ENCODE measurements at places on chromosomes 7 and 10.

- no peak for DNase-seq
These were observed 17.2 kb upstream of the GLI3 start for GRCh38 chr7:42254217-42254616.

DNA sequence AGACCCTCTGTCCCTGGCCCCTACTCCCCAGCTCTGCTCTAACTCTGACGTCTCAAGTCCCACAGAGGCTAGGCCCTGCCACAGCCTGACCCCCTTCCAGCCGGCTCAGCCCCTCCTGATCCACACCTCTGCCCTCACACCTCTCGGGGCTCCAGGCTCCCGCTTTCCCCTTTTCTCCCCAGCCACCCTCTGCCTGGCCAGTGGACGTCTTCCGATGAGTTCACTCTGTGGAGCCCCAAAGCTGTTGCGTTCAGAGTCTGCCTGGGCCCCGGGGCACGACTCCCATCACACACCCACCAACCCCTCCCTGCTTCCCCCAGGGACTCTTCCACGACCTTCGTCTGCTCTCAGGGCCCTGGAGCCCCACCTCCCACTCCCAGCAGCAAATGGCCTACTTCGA lies 18.4 kb upstream of the TBRG4 start:
- DNase-seq, result no peak

- DNase-seq, result peak; percentile 15
These were observed 291.5 kb upstream of the ZNF32 start for GRCh38 chr10:43939939-43940820.

GRCh38 chr10:61284222-61284890 lies 168.8 kb downstream of the TMEM26 start:
- peak; percentile 73 for DNase-seq

- DNase-seq, result no peak
These were observed 270.7 kb downstream of the ABCA13 start for GRCh38 chr7:48441848-48442492.

GRCh38 chr10:49167425-49168170 lies 20.6 kb downstream of the TMEM273 start:
- no peak for DNase-seq

- DNase-seq, result no peak
These were observed 14.8 kb upstream of the PRKAG2 start for GRCh38 chr7:151891753-151892152.

DNA sequence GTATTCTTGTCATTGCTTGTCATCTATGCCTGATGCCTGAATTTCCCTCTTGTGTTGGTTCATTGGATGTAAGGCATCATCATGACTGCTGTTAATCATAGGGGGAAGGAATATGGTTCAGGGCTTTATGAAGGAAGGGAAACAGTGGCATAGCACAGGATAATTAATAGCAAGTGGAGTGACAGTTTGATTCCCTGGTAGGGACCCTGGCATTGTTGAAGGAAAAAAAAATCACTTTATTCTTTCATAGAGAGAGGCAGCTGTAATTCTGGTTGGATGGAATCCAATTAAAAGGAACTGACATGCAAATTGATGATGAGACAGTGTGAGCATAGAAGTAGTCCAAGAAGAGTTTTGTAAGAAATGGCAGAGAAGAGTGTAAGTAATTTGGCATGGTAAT lies 121.4 kb downstream of the AUTS2 start:
- no peak for DNase-seq

GRCh38 chr10:113017376-113017775 lies 67.3 kb downstream of the TCF7L2 start:
- DNase-seq, result no peak

DNA sequence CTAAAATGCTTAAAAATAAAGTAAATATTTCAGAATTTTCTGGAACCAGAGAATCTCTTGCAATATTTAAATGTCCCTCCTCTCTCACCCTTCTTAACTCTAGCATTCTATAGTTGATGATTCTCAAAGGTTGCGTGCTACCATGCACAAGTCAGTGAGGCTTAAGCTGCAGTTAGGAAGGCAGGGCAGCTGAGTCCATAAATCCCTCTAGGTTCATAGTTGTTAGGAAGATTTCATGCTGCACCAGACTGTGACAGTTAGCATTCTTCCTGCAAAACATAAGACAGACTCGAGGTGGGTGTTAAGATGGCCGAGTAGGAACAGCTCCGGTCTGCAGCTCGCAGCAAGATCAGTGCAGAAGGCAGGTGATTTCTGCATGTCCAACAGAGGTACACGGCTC lies 70.6 kb downstream of the MET start:
- no peak for DNase-seq

GRCh38 chr7:127245607-127246006 lies 7.1 kb downstream of the GRM8 start:
- no peak for DNase-seq

DNA sequence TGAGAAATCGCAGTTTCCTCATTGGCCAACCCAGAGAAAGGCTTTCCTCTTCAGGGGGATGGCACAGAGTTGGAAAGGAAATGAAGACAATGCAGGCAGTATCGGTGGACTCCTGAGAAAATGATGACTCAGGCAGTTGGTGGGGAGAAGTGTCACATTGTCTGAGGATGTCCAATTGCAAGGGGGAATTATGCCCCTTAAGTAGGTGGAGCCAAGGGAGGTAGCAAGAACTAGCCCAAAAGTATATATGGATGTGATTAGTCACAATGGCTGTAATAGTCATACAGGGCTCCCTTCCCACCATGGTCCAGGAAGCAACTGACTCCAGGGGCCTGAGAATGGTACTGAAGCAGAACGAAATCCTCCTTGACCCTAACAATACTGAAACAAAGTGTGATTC lies 58.3 kb upstream of the EGFR start:
- peak; percentile 28 for DNase-seq

- DNase-seq, result no peak
These were observed 99.0 kb upstream of the PODXL start for GRCh38 chr7:131655447-131655846.

GRCh38 chr7:143248761-143249354 lies 14.4 kb upstream of the GSTK1 start:
- no peak for DNase-seq

DNA sequence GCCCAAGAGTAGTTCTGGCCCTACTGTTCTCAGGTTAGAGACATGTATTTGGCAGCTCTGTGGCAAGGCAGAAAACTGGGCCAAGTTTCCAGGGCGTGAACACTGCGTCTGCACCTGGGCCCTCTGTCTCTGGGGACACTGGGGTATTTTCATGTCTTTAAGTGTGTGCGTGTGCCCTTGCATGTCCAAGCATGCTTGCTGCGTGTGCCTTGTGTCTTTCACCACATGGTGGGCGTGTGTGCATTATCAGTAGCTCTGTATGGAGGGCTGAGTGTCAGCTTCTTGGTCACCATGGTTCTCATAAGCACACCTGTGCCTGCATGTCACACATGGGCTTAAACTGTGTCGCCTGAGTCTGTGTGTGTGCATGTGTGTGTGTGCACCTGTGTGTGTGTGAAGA lies 69.3 kb downstream of the HIPK2 start:
- DNase-seq, result peak; percentile 27

DNA sequence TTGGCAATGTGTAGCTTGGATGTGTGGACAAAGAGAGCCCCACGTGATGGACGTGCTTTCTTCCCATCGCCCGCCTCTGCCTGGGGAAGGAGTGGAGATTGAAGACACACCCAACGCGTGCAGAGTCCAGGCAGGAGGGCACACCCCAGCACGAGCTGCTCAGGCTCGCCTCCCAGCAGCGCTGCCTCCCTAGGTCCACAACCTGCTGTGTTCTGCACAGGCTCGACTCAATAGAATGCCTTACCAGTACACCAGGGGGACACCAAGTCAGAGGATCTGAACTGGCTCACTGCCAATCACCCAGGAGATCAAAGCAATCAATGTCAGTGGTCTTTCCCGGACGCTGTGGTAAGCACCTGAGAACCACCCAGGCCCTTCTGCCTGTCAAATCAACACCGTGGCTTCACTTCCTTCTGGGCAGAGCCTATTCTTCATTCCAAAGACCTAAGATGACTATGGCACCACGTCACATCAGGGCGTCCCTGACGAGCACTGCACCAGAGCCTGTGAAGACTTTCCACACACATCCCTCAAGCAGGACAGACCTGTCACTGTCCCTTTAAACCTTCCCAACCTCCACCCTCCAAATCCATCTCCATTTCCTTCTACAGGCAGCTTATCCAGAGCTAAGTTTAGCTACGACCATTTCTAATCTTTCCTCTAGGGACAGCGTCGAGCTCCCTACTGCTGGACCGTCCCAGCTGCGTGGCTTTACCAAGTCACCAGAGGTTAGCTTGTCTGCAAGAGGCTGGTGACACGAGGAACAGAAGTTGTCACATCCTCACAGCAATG lies 72.3 kb downstream of the AMZ1 start:
- DNase-seq, result peak; percentile 85

GRCh38 chr7:157585113-157585861 lies 248.5 kb downstream of the DNAJB6 start:
- no peak for DNase-seq

DNA sequence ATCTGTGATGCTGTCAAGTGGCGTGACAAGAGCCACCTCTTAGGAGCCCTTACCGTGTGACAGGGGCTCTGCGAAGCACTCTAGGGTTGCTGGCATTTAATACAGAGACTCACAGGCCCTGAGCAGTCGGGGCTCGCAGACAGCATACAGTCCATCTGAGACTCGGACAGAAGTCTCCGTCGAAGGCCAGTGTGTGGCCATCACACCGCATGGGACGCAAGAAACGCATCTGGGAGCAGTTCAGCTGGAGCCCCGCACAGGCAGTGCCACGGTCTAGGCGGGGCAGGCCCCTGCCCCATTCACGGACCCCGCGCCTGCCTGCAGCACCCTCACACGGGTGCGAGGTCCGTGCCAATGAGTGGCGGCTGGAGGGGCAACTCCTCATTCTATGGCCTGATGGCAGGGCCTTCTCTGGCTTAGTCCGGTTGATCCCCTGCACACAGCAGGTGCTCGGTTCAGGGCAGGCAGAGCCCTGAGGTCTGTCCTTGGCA lies 33.6 kb downstream of the IQCE start:
- DNase-seq, result no peak

GRCh38 chr7:101708223-101708622 lies 79.1 kb upstream of the MYL10 start:
- no peak for DNase-seq

GRCh38 chr7:3917436-3917835 lies 616.4 kb downstream of the SDK1 start:
- no peak for DNase-seq

- no peak for DNase-seq
These were observed 130.2 kb downstream of the LRRC4 start for GRCh38 chr7:127900732-127901685.

DNA sequence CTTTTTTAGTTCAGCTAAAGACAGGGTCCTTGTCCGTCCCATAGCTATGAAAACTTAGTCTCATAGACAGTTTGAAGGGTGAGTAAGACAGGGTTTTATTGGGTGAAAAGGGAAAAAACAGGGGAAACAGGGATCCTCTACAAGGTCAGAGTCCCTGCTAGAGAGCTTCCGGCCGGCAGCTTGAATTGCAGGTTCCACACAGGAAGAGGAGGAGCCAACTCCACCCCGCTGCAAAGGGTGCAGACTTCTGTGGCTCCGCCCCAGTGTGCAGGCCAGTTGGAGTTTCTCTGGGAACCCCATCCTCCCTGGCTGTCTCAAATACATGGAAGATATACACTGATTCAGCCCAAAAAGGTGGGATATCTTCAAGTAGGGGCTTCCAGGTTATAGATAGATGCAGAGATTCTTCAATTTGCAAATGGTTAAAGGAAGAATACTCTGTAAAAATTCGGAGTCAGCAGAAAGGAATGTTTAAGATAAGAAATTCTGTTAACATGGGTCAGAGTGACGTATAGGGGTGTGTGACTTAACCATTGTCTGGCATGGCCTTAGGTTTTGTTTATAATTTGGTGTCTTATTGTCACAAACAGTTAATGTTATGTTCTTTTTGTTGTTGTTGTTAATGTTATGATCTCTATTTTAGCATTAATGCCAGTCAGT lies 34.6 kb upstream of the HECW1 start:
- DNase-seq, result peak; percentile 31

DNA sequence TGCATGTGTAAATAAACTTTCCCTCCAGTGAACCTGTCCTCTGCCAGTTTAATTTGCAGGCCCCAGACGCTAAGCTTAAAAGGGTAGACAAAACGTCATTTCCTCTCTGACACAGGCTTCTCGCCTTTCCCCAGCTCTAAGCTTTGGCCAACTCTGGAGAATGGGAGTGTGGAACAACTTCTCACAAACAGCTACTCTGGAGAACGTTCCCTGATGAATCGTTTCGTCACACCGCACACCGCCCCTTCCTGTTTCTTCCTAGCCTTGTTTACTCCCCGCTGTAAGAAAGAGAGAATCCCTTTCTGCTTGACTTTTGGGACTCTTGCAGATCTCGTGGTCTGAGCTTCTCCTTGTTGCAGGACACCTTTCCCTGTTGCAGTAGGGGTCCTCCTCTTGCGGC lies 564.2 kb downstream of the TCERG1L start:
- DNase-seq, result no peak

GRCh38 chr10:131678171-131678570 lies 222.6 kb upstream of the PPP2R2D start:
- DNase-seq, result no peak

GRCh38 chr7:150654692-150655091 lies 22.5 kb upstream of the GIMAP6 start:
- no peak for DNase-seq

- DNase-seq, result peak; percentile 85
These were observed 26.5 kb upstream of the NUB1 start for GRCh38 chr7:151315038-151315655.

DNA sequence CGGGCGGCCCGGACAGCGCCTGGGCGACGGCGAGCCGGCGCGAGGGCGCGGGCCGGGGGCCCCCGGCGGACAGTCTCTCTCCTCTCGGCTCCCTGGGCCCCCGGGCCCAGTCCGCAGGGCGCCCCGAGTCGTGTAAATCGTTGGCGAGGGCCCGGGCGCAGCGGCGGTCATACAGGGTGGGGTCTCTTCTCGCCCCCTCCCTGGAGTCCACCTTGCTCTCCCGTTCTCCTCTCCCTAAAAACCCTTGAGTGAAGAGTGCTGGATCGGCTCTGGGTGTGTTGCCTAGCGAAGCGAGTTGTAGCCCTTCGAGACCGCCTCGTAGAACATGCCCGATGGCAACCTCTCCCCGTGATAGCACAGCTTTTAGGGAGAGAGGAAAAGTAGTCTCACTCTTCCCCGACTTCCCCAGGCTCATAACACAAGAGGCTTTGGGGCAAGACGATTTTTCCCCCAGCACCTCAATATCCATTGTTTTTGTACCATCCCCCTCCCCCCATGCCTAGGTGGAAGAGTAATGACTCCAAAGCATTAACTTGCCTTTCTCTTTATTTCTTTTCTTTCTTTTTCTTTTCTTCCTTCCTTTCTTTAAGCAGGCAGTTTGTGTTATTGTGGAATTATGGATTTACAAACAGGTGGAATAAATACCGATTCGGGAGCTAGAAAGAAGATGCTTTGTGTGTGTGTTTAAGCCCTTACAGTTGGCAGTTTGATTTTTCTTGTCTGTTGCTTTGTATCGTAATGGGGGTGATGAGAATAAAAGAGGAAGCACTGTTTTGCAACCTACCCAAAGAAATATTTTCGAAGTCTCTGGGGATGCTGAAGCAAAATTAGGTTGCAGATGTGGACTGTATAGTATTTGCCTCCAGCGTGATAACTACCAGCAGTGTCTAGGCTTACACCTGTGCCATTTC lies 822 bp downstream of the SHOC2 start:
- peak; percentile 70 for DNase-seq

- no peak for DNase-seq
These were observed 128.5 kb downstream of the KIF20B start for GRCh38 chr10:89829887-89830269.

- no peak for DNase-seq
These were observed 14.7 kb downstream of the CFAP58 start for GRCh38 chr10:104368381-104368780.
